AG04450 (cell line): ENCODE measurements at places on chromosomes 6 and 20.

DNA sequence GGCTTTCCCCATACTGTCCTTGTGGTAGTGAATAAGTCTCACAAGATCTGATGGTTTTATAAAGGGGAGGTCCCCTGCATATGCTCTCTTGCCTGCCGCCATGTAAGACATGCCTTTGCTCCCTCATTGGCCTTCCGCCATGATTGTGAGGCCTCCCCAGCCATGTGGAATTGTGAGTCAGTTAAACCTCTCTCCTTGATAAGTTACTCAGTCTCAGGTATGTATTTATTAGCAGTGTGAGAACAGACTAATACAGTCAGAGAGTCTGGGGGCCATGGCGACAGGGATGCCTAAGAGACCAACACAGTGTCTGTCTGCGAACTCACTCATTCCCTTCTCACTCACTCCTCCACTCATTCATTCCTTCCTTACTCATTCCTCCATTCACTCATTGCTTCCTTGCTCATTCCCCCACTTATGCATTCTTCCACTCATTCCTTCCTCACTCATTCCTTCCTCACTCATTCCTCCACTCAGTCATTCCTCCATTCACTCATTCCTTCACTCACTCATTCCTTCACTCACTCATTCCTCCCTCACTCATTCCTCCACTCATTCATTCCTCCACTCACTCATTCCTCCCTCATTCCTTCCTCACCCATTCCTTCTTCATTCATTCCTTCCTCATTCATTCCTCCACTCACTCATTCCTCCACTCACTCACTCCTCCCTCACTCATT lies 137.5 kb upstream of the AGPAT4 start:
- DNase-seq = no peak

DNA sequence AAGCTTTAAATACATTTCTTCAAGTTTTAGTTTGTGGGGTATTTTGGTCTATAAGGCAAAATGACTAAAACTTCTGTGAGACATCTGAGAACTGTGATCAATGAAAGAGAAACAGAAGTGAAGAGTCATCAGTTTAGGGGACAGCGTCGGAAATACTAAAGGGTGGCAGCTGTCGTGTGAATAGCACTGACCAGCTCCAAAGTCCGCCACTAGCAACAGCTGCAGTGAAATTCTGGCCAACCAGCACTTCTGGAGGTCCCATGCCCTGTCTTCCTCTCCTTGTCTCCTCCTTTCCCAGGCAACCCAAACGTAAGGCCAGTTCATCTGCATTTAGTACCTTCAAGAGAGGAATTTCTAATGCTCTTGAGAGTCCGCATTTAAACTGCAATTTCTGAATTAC lies 87.5 kb downstream of the DACT2 start:
- no peak for DNase-seq

DNA sequence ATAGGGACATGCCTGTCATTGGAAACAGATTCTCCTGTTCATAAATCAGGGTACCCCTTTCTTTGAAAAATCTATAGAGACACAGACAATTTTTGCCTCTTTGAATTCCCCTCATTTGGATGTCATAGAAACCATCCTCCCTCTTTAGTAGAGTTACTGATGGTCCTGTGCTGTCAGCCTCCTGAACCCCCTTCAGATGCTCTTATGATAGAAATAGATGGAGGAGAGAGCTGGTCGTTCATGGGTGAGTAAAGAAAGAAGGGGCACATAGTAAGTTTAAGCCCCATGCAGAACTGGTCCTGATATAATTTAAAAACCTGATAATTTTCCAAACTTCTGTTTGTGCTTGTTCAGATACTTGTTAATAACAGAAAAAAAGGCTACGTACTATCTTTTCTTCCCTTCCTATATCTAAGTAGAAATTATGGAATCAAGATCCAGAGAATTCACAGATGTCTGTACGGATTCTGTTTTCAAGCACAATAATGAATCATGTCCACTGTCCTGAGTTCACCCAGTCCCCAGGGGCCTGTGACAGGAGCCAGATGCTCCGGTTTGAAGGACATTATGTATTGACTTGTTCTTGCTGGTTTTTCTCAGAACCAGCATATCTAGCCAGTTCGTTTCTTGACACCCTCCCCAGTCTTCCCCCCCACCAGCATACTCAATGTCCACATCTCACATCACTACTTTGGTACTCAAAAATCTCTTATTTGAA lies 78.1 kb downstream of the NCOA7 start:
- DNase-seq = no peak

- DNase-seq = no peak
These were observed 39.7 kb downstream of the TRAM2 start for GRCh38 chr6:52537001-52537753.

DNA sequence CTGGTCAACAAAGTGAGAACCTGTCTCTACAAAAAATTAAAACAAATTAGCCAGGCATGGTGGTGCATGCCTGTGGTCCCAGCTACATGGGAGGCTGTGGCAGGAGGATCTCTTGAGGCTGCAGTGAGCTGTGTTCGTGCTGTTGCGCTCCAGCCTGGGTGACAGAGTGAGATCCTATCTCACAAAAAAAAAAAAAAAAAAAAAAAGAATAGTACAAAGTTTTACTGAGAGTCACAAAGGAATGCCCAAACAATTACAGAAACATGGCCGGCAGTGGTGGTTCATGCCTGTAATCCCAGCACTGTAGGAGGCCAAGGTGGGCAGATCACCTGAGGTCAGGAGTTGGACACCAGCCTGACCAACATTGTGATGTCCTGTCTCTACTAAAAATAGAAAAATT lies 14.8 kb upstream of the DSTN start:
- DNase-seq = no peak

- DNase-seq = no peak
These were observed 587.5 kb downstream of the CD109 start for GRCh38 chr6:74283532-74283931.

GRCh38 chr6:118391086-118391485 lies 157.0 kb upstream of the PLN start:
- no peak for DNase-seq

DNA sequence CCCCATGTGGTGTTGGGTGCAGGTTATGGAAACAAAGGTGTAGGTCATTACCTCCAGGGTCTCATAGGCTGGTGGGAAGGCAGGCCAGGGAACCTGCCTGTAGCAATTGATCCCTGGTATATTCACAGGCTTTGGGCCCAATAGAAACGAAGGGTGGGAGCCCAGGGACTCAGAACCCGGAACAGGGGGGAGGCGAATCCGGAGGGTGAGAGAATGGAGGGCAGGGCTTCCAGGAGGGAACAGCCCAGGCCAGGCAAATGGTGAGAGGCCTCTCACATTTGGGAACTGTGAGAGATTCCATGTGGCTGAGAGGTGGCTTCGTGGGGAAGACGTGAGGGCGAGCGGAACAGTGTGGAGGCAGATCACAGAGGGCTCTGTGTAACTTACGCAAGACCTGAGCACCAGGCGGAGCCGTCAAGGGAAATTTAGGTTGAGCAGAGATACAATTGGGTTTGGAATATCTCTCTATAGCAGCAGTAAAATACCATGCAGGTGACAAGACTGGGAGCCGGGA lies 267.1 kb downstream of the ERMARD start:
- no peak for DNase-seq

- no peak for DNase-seq
These were observed 12.8 kb upstream of the SGK2 start for GRCh38 chr20:43545837-43546578.

- DNase-seq = no peak
These were observed 406.0 kb downstream of the GRIK2 start for GRCh38 chr6:101799531-101799930.

DNA sequence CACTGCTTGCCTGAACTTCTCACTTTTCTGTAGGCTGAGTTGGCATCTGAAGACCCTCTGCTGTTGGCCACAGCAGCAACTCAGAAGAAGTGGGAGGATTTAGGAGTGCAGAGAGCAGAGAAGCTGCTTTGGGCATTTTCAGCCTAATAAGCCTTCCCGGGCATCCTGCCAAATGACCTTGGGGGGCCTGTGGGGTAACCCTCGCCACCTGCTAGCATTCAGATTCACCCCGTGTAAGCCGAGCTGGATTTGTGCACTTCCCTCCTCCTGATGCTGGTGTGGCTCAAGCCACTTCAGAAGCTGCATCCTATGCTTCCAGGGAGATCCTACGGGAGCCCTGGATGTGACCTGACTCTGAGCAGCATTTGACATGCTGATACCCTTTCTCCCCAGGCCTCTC lies 114.8 kb downstream of the LRFN2 start:
- no peak for DNase-seq

- DNase-seq = no peak
These were observed 665.1 kb downstream of the RNF144B start for GRCh38 chr6:19052219-19052618.

GRCh38 chr6:138691595-138692057 lies 81.9 kb upstream of the CCDC28A start:
- peak; percentile 13 for DNase-seq

DNA sequence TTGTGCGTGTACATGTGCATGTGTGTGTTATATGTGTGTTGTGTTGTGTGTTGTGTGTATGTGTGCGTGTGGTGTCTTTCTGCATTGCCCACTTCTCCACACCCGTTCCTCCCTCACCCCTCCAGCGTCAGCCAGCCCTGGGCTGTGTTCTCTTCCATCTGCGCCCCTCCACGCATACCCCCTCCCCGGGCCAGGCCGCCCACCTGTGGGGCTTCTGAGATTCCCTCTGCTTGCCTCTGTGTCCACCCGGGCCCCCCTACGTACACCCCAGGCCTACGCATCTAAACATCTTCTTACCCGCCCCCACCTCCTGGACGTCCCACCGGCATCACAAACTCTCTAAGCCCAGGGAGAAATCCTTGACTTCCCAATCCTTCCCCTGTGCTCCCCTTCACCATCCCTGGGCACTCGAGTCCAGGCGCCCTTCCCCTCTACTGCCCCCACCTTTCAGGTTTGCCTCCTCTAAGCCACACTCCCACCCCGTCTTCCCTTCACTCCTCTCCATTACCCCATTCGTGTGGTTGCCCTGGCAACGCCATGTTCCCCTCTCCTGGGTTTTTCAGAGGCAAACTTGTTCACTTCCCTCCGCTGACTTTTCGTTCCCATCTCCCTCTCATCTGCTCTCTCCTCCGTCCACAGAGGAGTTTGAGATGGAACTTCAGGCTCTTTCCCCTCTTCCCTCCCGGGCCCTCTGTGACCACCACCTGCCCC lies 81.7 kb upstream of the NNAT start:
- no peak for DNase-seq

GRCh38 chr6:81003156-81003555 lies 749.3 kb downstream of the TENT5A start:
- DNase-seq = no peak

- no peak for DNase-seq
These were observed 10.9 kb upstream of the MAS1 start for GRCh38 chr6:159879856-159880255.

GRCh38 chr20:19465536-19465935 lies 253.1 kb downstream of the SLC24A3 start:
- no peak for DNase-seq

DNA sequence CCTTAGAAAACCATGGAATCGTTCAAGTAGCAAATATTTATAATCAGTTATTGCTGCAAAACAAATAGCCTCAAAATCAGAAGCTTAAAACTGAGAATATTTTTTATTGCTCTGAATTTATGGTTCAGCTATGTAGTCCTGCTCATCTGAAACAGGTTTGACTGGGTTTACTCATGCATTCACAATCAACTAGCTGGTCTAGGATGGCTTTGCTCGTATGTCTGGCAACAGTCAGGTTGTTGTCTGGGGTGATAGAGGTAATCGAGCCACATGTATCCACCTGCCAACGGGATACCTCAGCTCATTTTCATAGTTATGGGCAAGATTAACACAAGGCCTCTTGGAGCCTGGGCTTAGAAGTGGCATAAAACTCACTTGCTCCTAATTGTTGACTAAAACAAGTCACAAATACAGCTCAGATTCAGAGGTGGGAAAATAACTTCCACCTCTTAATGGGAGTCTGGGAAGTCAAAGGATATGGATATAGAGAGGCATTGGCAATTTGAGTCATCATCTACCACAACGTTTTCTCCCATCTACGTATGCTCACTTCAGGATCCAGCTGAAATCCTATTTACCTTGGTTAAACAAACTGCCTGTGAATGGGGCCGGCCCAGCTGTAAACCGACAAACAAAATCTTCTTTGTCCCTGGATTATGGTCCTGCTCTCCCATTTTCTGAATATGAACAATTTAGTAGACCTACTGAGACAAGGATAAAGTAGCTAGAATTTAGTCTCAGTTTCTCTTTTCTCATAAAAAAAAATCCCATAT lies 54.5 kb upstream of the TENT5A start:
- DNase-seq = no peak

GRCh38 chr6:5174756-5175549 lies 85.8 kb downstream of the LYRM4 start:
- no peak for DNase-seq

- DNase-seq = no peak
These were observed 12.5 kb downstream of the FBXO30 start for GRCh38 chr6:145802141-145802540.

- no peak for DNase-seq
These were observed 235.7 kb downstream of the MYLK4 start for GRCh38 chr6:2514965-2515543.

DNA sequence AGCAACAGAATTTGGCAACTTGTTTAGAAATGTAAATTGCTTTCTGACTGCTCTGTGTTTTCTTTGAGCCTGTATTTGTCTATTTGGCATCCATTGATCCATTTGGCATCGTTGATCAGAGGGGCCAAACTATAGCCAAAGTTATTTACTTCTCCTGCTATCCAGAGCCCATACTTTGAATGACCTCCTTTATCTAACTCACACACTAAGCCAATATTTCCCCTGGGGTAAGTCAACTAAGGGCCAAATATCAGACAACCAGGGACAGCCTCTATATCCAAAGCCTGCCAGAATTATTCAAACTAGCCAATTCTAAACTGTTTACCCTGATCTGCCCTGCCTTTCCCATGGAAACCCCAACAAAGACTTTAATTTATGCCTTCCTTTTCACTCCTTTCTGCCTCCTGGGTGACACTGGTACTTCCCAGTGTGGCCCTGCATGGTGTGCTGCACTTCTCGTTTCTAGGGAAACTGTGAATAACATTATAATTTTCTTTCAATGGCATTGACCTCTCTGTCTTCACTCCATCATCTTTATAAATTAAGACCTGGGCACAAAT lies 19.8 kb upstream of the ZNF184 start:
- no peak for DNase-seq

GRCh38 chr6:98927534-98927933 lies 20.2 kb downstream of the FBXL4 start:
- DNase-seq = no peak

DNA sequence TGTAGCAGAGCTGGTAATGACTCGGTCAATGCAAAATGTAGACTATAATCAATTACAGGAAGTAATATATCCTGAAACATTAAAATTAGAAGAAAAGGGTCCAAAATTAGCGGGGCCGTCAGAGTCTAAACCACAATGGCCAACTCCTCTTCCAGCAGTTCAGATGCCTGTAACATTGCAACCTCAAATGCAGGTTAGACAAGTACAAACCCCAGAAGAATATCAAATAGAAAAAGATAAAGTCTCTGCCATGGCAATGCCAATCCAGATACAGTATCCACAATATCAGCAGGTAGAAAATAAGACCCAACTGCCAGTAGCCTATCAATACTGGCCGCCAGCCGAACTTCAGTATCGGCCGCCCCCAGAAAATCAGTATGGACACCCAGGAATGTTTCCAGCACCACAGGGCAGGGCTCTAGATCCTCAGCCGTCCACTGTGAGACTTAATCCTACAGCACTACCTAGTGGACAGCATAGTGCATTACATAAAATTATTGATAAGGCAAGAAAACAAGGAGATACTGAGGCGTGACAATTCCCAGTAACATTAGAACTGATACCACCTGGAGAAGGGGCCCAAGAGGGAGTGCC lies 158.4 kb downstream of the GPX5 start:
- DNase-seq = no peak
